Stimulated activated CD8-positive, alpha-beta memory T cell treated with anti-CD3 and anti-CD28 coated beads, Interleukin-4, amount 100 ng/mL, for 4 hours (primary cell): ENCODE measurements at places on chromosomes 12 and 14.

DNA sequence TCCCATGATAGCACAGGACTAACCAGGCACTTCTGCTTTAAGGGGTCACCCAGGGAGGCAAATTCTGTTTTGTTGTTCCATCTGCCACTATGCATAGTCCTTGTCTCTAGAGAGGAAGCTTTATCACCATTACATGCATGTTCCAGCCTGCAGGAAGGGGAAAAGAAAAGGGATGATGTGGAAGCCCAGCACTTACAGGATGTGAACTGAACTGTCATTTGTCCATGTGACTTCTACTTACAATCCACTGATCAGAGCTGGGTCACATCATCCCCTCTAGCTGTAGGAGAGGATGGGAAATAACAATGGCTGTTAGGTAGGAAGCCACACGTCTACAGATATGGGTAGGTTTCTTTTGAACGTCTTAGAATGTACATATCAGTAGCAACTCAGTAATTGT lies 203.1 kb downstream of the PTPRO start:
- no peak for DNase-seq

DNA sequence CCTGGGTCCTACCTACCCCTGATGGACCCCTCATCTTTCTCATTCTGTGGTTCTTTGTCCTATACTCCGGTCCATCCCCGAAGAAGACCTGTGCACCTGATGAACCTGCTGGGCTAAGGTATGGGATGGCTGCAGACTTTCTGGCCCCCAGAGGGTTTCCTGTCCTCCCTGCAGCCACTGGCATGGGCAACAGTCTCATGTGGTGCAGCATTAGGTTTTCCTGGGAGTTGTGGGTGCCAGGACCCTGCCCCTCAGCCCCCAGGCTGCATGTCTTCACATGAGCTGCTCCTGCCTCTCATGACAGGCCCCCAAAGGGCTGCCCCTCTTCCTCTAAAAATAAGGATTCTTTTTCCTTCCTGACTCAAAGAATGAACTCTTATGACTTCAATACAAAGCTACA lies 72.3 kb upstream of the GPR68 start:
- no peak for DNase-seq

DNA sequence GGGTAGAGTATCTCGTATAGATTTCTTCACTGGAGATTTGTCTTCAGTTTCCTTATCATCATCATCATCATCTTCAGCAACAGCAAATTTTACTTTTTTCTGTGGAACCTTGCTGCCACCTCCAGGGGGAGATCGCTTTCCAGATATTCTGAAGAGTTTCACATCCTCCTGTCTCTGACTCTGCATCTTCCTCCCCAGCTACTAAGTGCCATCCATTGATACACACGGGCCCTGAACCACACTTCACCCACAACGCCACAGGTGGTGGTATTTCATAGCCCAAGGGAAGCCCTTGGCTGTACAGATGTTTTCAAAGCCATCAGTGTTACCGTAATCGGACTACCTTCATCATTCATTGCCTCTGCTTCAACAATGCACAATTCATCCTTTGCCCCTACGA lies 82.2 kb downstream of the PPP2R5C start:
- no peak for DNase-seq

- no peak for DNase-seq
Observed at GRCh38 chr12:94659346-94659930, 9.1 kb upstream of the TMCC3 start.

- no peak for DNase-seq
Observed at GRCh38 chr14:69591317-69591716, 16.6 kb upstream of the CCDC177 start.

GRCh38 chr14:69680297-69680696 lies 68.9 kb downstream of the SUSD6 start:
- DNase-seq, result no peak

GRCh38 chr14:71966528-71966927 lies 34.3 kb downstream of the RGS6 start:
- no peak for DNase-seq

GRCh38 chr12:104321949-104322348 lies 18.4 kb downstream of the EID3 start:
- no peak for DNase-seq

DNA sequence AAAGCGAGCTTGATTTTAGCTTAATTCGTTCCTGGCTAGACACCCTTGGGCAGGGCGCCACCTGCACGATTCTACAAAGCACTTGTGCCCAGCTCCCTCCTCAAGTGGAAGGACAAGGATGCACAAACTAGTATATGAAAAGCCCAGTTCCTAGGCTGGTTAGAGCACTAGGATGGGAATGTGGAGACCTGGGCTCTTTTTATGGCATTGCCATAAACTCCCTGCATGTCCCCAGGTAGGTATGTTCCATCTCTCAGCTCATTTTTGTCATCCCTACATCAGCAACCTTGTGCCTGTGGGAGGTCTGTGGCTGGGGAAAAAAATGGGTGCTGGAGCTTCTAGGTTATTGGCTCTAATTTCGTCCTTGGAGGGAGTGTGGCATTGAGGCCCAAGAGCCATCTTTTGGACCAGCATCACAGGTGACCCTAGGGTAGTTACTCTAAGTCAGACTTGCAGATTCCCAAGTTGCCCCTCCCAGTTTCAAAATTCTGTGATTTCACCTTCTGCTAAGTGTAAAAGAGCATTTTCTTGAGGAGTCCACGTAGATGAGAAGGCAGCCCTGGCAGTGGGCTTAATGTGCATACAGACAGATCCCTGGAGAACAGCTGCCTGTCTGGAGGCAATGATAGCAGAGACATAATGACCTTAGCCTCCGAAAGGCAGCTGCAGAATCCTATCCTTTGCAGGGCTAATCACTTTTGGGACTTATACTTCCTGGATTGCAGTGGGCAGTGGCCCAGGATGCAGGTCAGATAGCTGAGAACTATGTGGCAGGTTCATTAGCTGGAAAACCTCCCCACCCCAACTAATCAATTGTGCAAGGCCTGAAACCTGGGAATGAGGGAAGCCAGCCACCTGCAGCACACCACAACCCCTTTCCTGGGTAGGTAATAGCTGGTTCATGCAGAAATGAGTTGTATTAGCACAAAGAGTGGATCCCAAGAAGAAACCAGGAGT lies 47.6 kb upstream of the BDKRB2 start:
- no peak for DNase-seq

DNA sequence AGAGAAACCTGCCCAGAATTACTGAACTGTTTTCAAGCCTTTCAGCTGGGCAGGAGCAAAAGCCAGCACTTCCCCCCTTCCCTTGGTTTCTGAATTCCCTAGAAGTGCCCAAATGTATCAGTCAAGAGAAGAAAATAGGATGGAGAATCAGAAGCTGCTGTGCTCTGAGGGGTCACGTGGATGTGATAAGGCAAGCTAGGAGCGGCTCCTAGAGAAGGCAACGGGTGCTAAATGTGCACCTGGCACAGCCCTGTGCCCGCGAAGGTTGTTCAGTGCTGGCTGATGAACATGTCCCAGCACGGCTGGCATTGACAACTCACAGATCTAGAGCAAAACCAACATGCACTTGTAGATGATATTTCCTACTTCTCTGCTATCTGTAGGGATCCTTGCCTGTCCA lies 8.3 kb downstream of the EMG1 start:
- DNase-seq, result no peak

GRCh38 chr12:14613718-14614117 lies 46.0 kb upstream of the PLBD1 start:
- no peak for DNase-seq

- peak; percentile 36 for DNase-seq
Observed at GRCh38 chr12:46266869-46267574, 1.8 kb downstream of the SLC38A1 start.

GRCh38 chr14:51889851-51890250 lies 29.4 kb downstream of the GNG2 start:
- no peak for DNase-seq

DNA sequence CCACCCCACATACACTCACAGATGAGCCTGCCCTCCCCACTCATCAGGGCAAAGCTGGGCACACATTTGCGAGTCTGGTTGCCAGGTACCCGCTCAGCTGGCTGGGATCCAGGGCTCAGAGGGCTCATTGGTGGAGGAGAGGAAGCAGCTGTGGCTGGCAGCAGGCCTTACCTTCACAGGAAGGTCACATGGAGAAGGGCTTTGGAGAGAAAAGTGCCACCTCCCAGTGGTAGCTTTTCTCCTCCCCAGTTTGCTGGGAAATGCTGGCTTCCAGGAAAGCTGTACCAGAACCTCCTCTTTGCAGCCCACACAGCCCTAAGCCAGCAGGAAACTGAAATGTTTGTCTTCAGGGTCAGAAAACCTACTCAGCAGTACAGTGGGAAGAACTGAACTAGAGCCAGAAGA lies 55.6 kb downstream of the LGMN start:
- no peak for DNase-seq

- DNase-seq, result no peak
Observed at GRCh38 chr12:113368331-113368730, 9.9 kb downstream of the PLBD2 start.

GRCh38 chr14:22231018-22231417 lies 358.0 kb downstream of the DAD1 start:
- DNase-seq, result no peak

GRCh38 chr14:70133461-70133860 lies 55.3 kb downstream of the SLC8A3 start:
- no peak for DNase-seq

DNA sequence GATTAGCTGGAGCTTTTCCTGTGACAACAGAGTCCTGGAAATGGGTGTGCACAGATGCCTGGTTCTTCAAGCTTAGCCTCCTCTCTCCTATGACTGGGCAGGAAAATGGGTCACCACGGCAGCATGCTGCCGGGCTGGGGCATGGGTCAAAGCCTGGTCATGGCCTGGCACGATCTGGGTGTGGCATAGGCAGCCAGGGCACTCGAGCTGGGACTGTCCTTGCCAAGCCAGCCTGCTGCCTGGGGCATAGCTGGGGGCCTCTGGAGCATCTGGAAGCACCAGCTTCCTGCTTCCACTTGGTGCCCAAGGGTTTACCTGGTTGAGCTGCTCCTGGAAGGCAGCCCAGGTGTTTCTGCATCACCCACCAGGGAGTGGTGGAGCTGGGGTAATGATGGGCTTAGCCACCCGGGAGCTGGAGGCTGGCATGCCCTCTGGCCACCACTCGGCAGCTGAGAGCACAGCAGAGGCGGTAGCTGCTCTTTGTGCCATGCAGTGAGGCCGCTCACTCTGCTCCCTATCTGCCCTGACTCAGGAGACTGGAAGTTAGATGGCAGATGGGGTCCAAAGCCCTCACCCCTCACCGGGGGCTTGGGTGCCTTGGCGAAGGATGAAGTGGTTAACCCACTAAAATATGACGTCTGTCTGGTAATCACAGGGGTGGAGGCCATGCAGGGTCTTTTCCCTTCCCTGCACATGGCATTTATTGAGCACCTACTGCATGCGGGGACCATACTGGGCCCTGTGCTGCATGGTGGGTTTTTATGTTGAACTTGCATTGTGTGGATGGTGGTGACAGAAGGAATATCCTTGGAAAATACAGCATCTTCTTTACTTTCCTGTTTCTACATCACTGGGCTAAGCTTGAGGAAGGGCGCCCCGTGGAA lies 1.7 kb downstream of the OTUB2 start:
- DNase-seq, result no peak

GRCh38 chr12:108432423-108433121 lies 82.5 kb upstream of the FICD start:
- DNase-seq, result no peak

GRCh38 chr12:72281126-72281525 lies 9.0 kb downstream of the TRHDE start:
- no peak for DNase-seq

DNA sequence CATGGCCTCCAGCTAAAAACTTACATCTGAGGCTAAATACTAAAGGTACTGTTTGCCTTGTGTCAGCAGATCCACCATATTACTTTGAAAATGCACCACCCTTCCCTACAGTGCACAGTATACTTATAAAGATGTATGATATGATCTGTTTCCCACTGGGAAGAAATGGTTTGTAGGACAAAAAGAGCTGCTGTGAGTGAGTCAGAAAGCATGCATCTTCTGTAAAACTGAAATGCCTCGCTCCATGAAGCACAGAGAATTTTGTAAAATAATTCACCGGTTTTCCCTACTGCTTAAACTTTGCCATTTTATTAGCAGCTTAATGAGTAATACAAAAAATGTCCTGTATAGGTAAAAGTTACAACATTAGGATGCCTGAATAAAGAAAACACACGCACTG lies 68.8 kb downstream of the MDGA2 start:
- no peak for DNase-seq

GRCh38 chr14:103739793-103740501 lies 24.3 kb downstream of the ZFYVE21 start:
- no peak for DNase-seq

GRCh38 chr12:83114966-83115365 lies 428.3 kb downstream of the TMTC2 start:
- no peak for DNase-seq

DNA sequence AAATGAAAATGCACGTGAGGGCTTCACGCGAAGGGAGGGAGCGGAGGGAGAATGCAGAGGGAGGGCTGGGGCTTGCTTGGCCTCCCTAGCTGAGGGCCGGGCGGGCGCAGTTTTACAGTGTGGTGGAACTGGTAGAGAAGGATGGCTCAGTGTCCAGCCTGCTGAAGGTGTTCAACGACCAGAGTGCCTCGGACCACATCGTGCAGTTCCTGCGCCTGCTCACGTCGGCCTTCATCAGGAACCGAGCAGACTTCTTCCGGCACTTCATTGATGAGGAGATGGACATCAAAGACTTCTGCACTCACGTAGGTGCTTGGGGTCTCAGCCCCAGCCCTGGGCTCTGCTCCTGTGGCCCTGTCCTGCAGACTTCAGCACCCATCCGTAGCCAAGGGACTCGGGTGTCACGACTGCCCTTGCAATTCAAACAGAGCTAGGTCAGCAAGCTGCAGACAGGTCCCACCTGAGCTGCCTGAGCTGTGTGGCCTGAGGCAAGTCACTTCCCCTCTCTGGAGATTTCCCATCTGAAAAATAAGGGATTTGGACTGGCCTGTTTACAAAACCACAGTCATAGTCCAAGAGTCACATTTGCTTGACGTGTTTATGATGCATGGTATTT lies 18.4 kb downstream of the OTUB2 start:
- no peak for DNase-seq

- peak; percentile 11 for DNase-seq
Observed at GRCh38 chr12:117025481-117026151, 73.6 kb downstream of the TESC start.

DNA sequence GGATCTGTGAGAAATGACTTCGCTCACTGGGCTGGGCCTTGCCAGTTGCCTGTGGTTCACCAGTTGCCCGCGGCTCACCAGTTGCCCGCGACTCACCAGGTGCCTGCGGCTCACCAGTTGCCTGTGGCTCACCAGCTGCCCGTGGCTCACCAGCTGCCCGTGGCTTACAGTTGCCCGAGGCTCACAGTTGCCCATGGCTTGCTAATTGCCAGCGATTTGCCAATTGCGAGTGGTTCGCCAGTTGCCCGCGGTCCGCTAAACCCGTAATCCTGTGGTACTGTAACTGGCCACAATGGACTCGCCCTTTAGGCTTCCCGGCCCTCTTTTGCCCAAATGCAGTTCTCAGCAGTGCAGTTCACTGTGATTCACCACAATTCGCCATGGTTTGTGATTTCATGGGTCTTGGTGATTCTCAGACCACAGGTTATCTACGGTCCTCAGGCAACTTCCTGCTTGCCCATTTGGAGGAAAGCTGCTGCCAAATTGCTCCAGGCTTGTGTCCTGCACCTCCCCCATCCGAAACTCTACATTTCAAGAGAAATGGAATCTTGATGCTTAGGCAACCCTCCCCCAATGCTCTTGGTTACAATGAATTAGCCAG lies 15.0 kb upstream of the MEG3 start:
- DNase-seq, result no peak

- no peak for DNase-seq
Observed at GRCh38 chr14:34051966-34052657, 101.2 kb upstream of the EGLN3 start.

GRCh38 chr14:61191733-61192132 lies 89.4 kb downstream of the TMEM30B start:
- DNase-seq, result no peak

- DNase-seq, result no peak
Observed at GRCh38 chr12:14995583-14996425, 23.0 kb downstream of the PDE6H start.
